GF-D8 (cell line): ENCODE measurements at places on chromosomes 7 and 10.

GRCh38 chr7:50507898-50508470 is 57.2 kb downstream of the DDC start:
- DNase-seq, result no peak

DNA sequence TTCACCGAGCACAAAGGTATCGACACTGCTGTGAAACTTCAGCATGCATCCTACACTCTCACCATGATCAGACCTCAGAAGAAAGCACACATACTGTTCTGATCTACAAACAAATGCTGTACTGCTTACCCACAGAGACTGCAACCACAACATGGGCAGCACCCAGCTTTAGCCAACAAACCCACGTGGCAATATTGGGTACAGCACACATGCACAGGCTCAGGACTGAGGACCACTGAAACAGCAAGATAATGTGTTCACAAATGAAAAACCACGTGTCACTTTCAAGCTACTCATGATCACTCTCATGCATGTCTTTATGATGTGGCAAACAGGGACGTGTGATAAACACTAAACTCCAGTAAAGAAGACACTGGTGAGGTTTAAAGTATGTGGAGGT is 119.3 kb upstream of the PTN start:
- no peak for DNase-seq

DNA sequence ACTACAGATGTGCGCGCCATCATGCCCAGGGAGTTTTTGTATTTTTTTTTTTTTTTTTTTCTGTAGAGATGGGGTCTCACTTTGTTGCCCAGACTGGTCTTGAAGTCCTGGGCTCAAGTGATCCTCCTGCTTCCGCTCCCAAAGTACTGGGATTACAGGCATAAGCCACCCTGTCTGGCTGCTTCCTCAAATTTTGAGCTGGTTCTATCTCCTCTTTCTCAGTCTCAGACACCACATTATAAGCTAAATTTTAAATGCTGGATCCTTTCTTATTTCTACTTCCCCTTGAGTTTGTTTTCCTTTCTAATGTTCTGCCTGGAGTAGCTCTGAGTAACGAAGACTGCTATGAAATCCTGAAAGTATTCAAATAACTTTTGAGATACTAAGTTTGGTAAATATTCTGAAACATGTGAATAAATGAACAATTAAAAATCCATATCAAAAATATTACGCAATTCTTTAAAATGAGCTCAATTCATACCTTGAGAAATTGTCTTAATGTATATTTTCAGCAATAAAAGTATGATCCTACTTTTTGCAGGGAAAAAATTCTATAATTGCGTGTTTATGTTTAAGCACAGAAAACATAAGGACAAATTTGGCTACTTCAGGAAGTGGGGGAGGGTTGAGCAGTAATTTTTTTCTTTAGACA is 15.0 kb downstream of the TCAF1 start:
- DNase-seq, result no peak

- DNase-seq, result no peak
Measured at GRCh38 chr7:140222814-140223213, 46.0 kb upstream of the KDM7A start.

GRCh38 chr7:7816084-7816483 is 97.7 kb upstream of the RPA3 start:
- no peak for DNase-seq

DNA sequence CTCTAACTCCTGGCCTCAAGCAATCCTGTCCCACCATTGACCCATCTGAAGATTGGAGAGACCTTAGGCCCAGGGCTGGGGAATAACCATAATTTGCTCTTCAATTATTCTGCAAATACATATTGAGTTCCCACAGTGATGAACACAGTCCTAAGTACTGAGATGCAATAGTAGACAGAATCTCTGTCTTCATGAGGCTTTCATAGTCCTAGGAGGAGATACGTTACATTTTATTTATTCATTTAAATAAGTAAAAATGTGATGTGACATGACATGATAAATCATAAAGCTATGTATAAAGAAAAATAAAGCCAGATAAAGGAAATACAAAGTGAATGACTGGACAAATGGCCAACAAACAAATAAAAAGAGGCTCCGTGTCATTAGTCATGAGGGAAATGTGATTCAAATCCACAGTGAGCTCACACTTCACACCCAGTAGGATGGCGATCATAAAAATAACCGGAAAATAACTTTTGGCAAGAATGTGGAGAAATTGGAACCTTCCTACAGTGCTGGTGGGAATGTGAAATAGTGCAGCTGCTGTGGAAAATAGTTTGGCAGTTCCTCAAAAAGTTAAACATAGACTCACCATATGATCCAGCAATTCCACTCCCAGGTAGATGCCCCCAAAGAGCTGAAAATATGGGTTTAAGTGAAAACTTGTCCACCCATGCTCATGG is 52.1 kb upstream of the JCAD start:
- no peak for DNase-seq

DNA sequence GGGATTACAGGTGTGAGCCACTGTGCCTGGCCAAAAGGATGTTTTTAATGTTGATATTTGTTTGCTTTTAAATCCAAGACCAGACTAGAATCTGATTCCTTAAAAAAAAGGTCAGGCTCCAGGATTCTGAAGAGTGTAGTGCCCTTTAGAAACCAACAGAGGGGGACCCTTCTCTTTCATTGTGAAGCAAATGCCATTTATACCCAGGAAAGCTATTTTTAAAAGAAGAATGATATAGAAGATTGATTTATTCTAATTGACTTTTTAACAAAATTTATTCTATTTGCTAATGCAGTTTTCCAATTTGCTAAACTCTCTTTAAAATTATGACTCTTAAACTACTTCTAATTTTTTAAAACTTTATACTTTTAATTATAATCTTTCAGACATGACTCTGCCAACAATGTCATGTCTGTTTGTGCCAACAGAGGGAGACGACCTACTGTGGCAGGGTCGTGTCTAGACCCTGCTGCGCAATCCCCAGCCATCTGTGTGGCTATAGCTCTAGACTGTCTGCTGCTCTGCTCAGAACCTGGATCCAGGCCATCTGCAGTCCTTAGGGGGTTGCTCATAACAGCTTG is 201.0 kb upstream of the IMMP2L start:
- peak; percentile 6 for DNase-seq

DNA sequence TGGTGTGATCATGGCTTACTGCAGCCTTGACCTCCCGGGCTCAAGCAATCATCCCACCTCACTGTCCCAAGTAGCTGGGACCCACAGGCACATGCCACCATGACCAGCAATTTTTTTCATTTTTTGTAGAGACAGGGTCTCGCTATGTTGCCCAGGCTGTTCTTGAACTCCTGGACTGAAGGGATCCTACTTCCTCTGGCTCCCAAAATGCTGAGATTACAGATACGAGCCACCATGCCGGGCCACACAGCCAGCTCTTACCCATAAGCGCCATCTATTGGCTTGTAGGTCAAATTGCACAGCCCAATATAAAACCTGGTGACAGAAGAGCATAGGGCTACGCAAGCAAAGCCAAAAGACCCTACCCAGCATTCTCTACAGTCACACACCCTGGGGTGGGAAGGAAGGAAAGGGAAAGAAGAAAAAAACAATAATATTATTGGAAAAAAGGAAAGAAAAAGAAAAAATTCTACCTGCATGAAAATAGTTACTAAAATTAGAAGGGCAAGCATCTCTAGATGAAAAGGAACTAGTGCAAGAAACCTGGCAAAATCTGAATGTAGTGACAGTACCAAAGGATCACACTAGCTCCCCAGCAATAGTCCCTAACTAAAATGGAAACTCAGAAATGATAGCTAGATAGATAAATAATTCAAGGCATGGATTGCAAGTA is 29.4 kb upstream of the AMPH start:
- DNase-seq, result peak; percentile 16

GRCh38 chr10:109959259-109960145 is 36.2 kb upstream of the XPNPEP1 start:
- no peak for DNase-seq

- no peak for DNase-seq
Measured at GRCh38 chr10:124217906-124218804, 124.8 kb upstream of the CHST15 start.

DNA sequence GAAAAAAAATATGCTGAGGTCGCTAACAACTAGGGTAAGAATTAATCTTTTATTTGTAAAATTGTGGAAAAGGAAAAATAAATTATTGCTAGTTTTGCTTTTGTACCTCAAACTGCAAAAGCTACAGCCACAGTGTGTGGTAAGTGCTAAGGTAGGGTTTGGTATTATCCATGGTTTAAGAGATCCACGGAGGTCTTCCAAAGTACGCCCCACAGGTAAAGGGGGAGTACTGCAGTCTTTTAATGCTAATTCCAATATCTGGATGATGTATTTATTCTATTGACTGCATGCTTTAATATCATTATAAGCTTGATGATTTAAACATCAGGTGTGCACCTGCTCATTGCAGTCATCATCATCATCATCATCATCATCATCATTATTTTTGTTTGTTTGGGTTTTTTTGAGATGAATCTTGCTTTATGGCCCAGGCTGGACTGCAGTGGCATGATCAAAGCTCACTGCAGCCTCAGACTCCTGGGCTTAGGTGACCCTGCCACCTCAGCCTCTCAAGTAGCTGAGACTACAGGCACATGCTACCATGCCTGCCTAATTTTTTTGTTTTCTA is 38.4 kb upstream of the BMS1 start:
- DNase-seq, result no peak

GRCh38 chr7:157721468-157722136 is 384.8 kb downstream of the DNAJB6 start:
- DNase-seq, result no peak

DNA sequence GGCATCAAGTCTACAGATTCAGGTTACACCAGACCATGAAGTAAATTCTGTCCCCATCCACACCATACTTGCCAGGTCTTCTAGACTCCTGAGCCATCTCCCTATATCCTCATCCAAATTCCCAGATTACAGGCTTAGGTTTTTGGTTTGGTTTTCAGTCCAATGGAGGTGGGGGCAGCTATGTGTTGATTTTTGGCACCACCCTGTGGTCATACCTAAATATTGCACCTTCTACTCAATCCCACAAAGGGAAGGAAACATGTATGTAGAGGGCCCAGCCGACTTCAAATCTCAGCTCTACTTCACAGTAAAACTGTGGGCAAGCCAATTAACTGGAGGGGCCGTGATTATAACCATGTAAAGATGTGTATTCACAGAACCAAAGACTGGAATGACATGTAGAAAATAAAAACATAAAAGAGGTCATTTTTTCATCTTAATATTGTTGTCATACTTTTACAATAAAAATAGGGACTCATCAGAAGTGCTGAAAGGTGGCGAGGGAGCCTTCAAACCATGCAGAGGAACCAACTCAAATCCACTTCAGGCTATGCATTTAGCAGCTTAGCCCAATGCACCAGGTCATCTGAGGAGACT is 19.8 kb downstream of the ERCC6 start:
- DNase-seq, result no peak

DNA sequence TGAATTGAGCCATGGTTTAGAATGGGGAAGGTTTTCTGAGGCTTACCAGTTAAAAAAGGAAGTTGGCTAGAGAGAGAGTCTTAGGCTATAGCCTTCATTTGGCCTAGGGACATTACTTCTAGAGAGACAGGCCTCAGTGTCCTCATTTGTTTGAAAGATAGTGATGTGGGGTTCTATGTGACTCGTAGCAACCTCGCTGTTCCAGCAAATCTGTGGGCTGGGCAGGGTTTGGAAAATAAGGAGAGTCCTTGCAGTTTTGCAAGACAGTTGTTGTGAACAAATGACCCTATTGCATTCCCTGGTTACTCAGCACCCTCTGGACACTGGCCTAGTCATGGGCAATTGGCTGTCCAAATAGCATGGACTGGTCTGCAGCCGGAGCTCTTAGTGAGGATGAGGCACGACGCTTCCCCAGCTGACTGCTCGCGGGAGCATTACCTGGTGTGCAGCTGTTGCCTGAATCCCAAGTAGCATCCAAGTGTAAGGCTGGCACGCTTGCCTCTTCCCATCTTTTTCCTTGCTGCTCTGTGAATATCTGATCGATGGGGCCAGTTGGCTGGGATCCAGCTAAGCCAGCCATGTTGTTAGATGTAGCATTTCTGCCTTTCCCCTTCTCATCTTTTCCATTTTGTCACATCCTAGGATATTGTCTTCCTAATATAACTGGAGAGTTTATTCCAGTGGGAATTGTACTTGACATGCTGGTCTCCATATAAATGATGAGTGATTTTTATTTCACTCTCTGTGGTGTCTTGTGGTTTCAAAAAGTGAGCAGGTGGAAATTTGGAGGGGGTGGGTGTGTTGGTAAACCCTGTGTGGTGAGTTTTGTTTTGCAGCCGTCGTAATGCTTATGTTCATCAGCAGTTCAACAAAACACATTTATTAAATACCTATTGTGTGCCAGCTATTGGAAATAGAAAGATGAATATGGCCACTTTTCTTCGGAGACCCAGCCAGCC is 99.8 kb downstream of the SND1 start:
- DNase-seq, result peak; percentile 8

DNA sequence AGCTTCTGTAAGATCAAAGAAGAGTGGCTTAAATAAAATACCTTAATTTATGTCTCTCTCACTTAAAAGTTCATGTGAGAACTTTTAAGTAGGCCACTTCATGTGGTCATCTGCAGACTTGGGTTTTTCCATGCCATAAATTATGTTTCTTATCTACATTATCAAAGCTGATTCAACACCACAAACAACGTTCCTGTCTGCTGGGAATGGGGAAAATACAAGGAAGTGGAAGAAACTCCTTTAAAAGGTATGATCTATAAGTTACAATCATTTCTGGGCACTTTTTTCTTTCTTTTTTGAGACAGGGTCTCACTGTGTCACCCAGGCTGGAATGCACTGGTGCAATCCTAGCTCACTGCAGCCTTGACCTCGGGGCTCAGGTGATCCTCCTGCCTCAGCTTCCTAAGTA is 16.9 kb upstream of the OTUD1 start:
- no peak for DNase-seq

DNA sequence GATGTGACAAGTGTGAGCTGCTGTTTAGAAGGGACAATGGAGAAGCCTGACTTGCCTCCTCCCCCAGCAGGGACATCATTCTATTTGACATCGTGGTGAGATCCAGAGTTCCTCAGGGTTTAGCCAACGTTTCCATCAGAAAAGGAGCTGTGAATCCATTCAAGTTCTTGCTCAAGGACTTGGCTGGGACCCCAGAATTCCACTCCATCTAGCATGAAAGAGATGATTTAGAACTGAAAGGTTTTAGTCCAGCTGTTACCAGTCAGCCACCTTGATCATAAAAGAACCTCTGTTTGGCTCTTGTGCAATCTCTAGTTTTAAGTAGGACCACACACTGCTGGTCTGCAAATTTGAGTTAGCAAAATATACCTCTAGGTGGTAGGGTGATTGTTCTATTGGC is 337.6 kb downstream of the FRMD4A start:
- no peak for DNase-seq

GRCh38 chr7:19762631-19763030 is 10.8 kb downstream of the TMEM196 start:
- no peak for DNase-seq

GRCh38 chr10:86964847-86965190 is 3.5 kb upstream of the ADIRF start:
- DNase-seq, result no peak
